ENCODE measurements at places on chromosomes 3 and 15.
A peak's percentile ranks its signal among the peaks of the same experiment; 100 is the strongest.

DNA sequence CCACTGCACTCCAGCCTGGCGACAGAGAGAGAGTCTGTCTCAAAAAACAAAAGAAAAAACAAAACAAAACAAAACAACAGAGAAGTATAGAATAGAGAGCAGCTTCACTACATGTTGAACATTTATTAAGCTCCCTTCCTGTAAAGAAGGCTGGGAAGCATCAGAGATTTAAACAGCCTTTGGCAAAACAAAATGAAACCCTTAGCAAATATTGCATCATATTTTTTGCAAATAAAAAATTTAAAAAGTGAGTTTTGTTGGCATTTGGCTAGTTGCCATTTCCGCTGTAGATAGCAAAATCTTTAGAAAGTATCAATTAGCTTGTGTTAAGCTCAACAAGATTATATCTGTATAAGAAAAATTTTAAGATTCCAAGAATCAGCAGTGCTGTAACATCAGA, 151.2 kb downstream of the SERPINI1 start:
- DNase-seq: peak; percentile 16

GRCh38 chr3:71168121-71168721, 415.3 kb downstream of the FOXP1 start:
- peak; percentile 61 for DNase-seq

DNA sequence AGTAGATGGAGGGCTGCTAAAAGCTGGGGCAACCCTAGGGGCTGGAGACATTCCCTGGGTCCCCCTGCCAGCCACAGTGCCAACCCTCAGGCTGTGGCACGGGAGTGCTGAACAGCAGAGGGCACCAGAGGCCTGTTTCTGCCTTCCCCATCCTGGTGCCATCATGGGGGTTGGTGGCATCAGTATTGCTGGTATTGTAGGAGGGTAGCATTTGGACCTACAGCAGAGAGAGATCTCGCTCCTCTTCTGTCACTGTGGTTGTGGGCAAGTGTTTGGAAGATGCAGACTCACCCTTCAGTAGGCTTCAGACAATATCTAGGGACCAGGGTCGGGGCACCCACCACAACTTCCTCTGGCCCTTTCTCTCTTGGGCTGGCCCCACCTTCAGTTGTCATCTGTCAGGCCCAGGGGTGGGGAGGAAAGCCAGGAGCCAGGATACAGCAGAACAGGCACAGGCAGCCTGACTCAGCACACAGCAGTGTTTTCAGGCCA, 123.5 kb downstream of the RPLP1 start:
- peak; percentile 16 for DNase-seq

- peak; percentile 64 for DNase-seq
These were observed 139.0 kb upstream of the NECTIN3 start for GRCh38 chr3:110932567-110932966.

DNA sequence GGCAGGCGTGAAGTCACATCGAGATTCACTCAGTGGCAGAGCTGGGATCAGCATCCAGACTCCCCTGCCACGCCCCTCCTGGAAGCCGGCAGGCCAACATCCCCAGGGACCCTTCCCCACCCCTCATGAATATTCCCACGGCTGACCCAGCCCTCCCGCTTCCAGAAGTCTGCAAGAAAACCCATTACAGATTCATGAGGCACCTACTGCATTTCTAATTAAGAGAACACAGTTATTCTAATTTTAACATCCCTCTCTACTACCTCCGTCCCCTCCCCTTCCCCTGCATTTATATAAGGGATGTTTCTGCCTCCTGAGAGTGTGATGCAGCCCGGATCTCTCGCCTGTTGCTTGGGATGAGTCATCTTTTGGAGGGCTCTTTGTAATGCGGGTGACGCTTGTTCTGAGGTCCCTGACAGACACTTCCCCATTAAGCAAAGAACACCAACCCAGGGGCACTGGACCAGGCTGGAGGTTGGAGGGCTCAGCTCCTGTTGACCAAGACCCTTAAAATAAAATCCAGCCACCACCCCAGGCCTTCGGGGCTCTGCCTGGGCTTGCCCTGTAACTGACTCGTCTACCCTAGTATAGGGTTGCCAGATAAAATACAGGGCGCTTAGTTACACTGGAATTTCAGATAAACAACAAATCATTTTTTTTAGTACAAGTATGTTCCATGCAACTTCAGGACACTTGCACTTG, 118.7 kb downstream of the NUP210 start:
- peak; percentile 49 for DNase-seq

- no peak for DNase-seq
These were observed 46.0 kb downstream of the RAB11A start for GRCh38 chr15:65914981-65915925.

- DNase-seq: peak; percentile 30
These were observed 45.8 kb upstream of the FSIP1 start for GRCh38 chr15:39828374-39828931.

DNA sequence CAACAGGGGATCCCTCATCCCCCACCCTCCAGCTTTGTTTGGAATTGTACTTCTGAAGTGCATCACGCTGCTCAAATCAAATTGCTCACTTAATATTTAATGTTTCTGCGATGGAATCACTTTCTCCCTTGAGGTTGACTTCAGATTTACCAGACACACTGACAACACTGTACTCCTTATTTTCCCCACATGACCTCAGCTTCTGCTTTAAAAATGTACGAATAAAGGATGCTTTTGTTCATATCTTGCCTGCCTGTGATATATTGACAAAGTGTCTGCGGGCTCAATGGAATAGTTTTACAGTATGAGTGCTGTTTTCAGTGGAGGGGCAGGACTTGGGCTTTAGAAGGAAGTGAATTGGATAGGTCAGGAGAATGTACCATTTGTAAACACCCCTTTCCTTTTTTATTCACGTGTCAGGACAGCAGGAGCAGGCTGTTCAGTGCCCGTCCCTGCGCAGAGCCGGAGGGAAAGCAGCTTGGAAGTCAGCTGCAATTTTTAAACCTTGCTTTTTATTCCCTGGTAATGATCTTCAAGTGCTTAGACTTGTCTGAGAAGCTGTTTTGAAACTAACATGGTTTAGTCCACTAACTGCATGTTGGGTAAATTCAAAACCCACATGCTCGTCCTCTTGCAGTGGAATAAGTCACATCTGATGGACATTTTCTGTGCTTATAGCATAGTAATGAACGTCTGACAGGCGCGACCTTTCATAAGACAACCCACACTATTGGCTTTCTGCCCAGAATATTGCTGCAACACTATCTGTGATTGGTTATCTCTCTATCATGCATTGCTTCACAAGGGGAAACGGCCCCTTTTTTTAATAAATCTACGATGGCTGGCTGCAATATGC, 29.9 kb downstream of the MBNL1 start:
- DNase-seq: peak; percentile 99

DNA sequence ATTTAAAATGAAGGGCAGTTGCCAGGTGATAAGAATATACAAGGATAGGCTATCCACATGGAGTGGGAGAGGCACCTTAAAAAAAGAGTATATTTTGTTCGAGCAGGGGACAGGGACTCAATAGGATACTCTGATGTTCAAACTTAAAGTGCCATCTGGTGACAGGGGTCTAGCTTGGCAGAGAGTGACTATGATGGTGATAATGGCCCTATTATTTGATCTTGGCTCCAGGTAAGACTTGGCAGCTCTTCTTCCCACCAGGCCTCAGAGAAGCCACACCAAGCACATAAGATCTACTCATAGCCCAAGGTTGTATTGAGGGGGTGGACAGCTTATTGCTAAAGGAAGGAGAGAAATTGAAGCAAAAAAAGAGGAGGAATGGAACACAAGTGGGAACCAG, 109.0 kb upstream of the MANF start:
- DNase-seq: no peak

GRCh38 chr3:136750209-136750896, 1.8 kb downstream of the STAG1 start:
- peak; percentile 15 for DNase-seq

- no peak for DNase-seq
These were observed 121.3 kb downstream of the CD47 start for GRCh38 chr3:107969525-107969924.

DNA sequence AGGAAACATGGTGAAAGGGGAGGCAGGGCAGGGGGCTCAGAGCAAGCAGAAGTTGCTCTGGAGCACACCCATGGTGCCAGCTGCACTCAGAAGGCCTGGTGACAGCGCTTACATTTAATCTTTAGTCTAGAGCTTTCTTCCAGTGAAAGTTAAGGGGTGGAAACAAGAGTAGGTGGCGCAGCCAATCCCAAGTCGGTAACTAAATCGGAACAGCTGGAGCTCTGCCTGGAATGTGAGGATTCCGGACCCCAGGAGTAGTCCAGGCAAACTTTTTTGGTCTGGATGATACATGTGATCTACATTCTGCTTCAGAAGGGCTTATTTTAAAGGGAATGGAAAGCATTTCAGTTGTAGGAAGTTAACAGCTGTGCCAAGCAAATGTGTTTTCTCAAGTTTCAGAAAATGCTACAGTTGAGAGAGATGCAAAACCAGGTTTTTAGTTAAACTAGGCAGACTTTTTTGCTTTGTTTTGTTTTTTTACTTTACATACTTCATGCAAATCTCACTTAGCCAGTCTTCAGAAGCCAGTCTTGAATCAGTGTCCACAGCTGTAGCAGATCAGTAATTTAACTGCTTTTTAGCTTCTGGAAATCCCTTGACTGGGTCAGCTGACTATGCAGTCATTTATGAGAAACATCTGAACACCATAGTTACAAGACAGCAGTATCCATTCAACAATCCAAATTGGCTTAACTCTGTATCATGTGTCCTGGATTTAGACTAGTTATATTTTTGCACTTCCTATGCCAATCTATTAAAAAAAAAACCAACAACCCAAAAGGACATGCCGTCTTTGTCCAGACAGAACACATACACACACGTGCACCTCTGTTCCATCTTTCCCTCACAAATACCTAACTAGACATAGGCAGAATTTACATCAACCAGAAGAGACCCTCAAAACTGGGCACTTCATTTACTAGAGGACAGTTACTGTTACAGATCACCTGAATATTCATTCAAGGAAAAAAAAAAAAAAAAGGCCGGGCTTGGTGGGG, 33.2 kb downstream of the ZNF106 start:
- DNase-seq: peak; percentile 95

GRCh38 chr3:26588931-26589330, 33.6 kb upstream of the LRRC3B start:
- no peak for DNase-seq

DNA sequence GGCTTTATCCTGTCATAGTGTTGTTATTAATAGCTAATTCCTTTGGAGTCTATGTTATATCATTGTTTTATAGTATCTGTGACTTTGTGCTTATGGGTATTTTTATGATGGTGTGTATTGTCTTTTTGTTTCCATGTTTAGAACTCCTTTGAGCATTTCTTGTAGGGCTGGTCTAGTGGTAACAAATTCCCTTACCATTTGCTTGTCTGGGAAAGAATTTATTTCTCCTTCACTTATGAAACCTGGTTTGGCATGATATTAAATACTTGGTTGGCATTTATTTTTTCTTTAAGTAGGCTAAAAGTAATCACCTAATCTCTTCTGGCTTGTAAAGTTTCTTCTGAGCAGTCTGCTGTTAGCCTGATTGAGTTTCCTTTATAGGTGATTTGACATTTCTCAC, 47.7 kb upstream of the ROBO1 start:
- no peak for DNase-seq

Measured in AG10803 (cell line).